Stimulated activated CD4-positive, alpha-beta T cell treated with anti-CD3 and anti-CD28 coated beads, Interleukin-1b, Interleukin-23, amount 100 ng/mL, for 24 hours (primary cell): ENCODE measurements at places on chromosomes 2 and 18.

DNA sequence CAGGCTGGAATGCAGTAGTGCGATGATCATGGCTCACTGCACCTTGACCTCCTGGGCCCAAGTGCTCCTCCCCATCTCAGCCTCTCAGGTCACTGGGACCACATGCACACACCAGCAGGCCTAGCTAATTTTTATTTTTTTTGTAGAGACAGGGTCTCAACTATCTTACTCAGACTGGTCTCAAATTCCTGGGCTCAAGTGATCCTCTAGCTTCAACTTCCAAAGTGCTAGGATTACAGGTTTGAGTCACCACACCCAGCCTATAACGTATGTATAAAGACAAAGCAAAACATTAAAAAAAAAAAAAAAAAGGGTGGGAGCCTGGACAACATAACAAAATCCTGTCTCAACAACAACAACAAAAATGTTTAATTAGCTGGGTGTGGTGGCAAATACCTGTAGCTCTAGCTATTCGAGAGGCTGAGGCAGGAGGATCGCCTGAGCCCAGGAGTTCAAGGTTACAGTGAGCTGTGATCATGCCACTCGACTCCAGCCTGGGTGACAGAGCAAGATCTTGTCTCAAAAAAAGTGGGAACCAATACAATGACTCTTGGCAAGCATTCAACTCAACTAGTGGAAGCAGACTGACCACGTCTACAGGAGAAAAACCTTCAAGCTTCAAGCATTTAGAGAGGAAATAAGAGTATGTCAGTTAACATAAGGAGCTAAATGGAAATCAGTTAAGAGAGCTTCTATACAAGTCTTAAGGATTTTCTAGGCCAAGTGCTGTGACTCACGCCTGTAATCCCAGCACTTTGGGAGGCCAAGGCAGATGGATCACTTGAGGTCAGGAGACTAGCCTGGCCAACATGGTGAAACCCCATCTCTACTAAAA lies 2.6 kb downstream of the GTF3C2 start:
- no peak for DNase-seq

DNA sequence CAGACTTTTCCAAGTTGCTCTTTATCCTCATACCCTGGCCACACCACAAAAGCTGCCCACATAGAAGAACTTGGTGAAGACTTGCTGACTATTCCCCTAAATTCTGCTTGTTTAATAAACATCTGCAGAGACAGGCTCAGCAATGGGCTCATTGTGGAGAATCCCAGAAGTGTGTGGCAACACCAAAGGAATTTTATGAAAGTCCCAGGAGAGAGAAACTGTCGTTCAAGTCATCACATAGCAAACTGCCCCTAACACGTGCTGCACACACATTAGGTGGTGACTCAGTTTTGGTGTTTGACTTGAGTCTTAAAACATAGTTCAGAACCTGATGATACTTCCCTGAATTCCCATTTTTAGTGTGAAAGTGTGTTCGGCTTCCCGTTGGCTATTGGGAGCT lies 38.6 kb downstream of the CYP1B1 start:
- DNase-seq: no peak

DNA sequence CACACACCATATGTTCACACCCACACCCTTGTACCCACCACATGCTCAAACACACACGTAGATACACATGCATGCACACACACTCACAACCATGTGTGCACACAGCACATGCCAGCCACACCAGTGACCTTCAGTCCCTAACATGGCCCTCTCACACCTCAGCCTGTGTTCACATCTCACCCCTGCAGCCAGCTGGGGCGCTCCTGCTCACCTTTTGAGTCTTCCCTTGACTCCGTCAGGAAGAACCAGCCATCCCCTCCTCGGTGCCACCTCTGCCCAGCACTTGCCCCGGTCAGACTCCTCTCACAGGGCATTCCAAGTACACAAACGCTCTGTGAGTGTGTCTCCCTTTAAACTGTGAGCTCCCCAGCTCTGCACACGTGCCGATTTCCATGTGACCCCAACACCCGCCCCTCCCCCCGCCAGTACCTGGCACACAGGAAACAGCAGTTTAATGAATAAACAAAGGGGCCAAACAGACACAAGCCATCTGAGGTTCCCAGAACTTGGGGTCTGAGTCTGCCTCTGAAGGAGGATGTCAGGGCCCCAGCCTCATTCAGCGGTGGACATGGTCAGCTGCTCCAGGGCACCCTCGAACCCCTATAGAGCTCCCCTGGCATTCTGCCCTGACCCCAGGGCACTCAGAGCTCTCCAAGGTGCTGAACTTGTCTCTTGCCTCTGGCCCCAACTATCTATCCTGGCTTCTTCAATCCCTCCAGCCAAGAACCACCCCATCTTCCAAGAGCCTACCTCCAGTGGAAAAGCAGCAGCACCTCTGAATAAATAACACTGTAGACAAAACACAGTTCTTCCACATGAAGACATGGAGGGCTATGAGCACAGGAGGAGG lies 252.9 kb downstream of the ATAD2B start:
- no peak for DNase-seq

DNA sequence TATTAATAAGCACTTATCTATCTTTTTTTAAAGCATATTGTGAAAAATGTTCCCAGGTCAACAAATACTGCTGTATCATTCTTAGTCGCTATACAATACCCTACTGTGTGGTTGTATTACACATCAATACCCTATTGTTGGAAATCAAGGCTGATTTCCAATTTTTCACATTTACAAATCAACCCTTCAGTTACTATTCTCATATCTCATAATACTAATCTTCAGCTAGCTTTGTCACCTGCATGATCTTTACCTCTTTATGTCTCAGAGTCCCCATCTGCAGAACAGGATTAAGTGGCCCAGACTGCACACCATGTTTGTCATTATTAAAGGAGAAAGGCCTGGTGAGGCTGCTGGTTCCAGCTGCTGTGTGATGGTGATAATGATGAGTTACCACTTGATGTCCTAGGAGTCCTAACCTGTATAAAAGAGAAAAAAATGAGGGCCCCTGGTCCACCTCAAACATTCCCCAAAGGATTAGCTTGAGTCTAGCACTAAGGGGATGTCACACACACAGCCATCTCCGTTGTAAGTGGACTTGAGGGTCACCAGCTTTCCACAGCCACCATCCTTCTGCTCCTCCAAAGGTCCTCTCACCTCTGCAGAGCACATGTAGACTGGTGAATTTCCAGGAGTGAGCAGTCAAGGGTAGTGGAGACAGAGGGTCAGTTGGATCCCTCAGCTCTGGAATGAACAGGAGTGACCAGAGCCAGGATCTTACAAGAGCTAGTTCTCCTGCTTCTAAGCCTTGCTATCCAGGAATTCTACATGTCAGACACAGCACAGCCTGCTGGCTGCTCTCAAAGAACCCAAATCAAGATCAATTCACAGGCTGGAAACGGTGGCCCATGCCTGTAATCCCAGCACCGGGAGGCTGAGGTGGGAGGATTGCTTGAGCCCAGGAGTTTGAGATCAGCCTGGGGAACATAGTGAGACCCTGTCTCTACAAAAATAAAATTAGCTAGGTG lies 36.0 kb upstream of the BIN1 start:
- no peak for DNase-seq

DNA sequence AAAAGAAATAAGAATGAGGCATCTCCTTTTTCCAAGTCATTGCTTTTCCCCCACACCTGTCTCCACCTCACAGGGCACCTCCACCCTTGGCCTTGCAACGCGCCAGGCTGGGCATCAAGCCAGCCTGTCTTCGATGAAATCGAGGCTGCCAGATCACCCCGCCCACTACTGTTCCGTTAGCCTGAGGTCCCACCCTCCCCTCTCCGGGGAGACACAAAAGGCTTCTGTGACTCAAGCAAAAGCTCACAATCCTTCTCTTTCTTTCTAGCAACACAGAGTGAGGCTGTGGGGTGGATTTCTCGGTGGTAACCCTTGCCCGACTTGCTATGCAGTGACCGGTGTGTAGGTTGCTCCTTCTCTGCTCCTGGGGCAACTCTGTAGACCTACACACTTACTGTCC lies 9.9 kb downstream of the TNP1 start:
- no peak for DNase-seq
